Stimulated activated CD4-positive, alpha-beta T cell treated with anti-CD3 and anti-CD28 coated beads, Interleukin-12 subunit alpha, Interleukin-12 subunit beta, amount 100 ng/mL, for 48 hours (primary cell): ENCODE measurements at places on chromosomes 1 and 21.

- DNase-seq = no peak
These were observed 44.0 kb downstream of the VAV3 start for GRCh38 chr1:107920999-107921398.

GRCh38 chr1:169326956-169327268 lies 40.7 kb downstream of the NME7 start:
- DNase-seq = no peak

DNA sequence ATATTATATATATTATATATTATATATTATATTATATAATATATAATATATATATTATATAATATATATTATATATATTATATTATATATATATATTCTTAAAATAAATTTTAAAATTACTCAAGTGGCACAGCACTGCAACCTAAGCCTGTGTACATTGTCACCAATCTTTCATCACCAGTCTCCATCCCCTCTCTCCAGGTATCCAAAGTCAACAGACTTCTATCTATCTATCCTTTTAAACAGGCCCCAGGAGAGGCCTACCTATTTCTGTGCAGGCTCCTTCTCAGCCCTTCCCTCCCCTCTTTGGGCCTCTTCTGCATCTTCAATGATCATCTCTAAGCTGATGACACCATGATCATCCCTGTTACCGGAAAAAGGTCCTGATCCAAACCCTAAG lies 111.7 kb downstream of the RHOU start:
- DNase-seq = no peak

DNA sequence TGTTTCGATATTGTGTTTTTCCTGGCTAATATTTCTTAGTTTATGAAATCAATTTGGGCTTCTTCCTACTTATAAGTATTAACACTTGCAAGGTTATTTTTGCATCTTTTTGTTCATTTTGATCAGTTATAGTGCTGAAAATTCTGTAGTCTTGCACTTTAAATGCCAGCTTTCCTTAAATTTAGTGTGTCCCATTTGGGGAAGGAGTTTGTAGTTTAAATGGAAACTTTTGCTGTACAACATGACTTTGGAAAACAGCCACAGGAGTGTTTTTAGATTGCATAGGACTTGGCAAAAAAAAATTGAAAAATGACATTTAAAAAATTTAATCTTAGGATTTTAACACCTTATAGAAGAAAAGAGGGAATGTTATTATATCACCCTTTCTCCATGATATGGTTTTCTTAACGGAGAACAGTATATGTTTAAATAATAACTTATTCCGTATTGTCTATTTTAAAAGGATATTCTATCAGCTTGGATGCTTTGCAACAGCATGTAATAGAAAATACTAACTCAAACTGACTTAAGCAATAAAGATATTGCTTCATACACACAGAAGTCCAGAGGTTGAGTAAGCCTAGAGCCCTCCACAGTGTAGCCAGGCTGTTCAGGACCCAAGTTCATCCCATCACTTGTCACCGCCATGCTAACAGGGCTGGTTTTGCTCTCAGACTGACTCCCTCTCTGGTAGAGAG lies 53.8 kb downstream of the LYPLAL1 start:
- DNase-seq = no peak

- no peak for DNase-seq
These were observed 64.2 kb upstream of the RCC1 start for GRCh38 chr1:28441674-28442073.

GRCh38 chr1:13642306-13643004 lies 57.5 kb upstream of the PRDM2 start:
- no peak for DNase-seq

DNA sequence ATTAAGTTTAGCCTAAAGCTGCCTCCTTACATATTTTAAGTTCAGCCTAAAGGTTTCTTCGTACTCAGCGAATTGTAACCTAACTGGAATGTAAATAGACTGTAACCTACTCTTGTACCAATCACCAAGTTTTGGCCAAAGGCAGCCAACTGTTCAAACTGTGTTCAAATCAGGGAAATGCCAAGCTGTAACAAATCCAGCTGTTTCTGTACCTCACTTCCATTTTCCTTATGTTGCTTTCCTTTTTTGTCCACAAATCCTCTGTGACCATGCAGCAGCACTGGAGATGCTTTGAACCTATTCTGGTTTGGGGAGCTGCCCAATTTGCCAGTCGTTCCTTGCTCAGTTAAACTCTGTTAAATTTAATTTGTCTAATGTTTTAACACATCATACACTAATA lies 3.2 kb upstream of the APOBEC4 start:
- DNase-seq = no peak

GRCh38 chr1:65208563-65208973 lies 60.6 kb downstream of the AK4 start:
- DNase-seq = no peak

DNA sequence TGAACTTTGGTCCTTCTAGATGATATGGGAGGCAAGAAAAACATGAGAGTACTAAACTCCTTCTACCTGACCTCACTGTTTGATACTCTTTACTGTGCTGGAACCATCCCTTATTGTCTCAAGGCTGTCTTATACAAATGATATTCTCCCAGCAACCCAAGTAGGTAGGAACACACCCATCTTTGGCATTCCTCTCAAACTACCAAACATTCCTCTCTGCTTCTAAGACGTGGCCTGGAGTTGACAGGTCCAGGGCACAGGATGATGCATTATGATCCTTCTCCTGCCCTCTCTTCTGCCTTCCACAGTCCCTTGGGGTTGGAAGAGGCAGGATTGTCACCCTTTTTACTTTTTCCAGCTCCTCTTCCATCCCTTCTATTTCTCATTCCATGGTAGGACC lies 90.5 kb downstream of the SPATA17 start:
- DNase-seq = no peak

GRCh38 chr1:233224311-233224710 lies 71.2 kb downstream of the PCNX2 start:
- no peak for DNase-seq

GRCh38 chr1:36594023-36594422 lies 111.3 kb upstream of the CSF3R start:
- no peak for DNase-seq

DNA sequence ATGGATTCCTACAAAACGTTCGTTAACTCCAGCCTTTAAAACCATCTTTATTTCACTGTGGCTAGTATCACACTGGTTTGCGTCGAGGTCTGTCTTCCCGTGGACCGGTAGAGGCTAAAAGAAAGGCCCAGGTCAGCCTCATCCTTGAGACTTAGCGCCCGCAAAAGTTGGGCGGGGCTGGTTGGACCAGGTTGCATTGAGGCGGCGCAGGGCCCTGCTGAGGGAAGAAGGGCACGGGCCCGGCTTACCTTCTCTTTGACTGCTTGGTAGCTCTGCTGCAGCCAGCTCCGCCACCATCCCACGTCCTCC lies 455 bp downstream of the BSDC1 start:
- DNase-seq = no peak

DNA sequence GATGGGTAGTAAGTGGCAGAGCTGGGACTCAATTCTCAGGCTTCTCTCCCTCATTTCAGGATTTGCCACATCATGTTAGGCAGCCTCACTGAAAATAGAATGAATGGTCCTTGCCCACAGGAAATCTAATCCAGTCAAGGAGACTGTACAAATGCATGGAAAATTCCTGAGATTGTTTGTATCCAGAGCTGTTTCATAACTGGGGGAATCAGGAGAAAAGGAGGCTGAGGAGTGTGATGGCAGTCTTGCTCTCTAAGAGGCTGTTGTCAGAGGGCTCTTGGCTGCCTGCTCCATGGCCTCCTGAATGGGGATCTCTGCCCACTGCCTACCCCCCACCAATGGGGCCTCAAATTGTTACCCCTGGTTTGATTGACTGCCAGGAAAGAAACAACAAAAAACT lies 141.9 kb upstream of the TNR start:
- DNase-seq = no peak

DNA sequence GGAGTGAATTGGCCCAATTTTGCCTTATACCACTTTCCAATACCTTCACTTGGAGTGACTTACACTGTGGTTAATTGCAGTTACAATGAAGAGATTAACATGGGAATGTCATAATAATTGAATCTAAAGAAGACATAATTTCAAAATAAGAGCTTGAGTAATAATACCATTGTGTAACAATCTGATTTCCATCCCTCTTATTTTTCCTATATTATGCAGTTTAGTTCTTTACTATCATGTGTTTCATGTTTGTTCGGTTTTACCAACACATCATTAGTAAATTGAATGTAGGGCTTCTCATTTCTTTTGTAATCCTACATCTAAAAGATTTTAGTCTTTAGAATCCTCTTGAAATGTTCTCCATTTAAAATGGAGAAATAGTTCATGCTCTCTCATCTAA lies 19.2 kb upstream of the XPR1 start:
- DNase-seq = no peak

DNA sequence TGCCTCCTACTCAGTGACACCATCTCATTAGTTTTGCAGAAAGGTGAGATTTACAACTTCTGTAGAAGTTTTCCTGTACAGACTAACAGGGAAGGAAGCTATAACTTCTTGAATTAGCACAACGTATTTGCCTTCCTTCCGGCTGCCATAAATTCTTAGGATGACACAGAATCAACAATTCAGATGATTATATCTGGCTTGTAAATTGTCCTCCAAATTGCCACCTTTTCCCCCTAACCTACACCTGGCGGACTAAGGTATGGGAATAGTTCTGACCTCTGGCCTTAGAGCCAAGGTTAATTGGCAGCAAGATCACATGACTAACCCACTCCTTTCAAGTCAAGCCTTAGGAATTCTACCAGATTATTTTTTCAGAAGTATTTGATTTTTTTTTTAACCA lies 284.3 kb downstream of the LMO4 start:
- DNase-seq = no peak

- DNase-seq = no peak
These were observed 34.0 kb downstream of the ADAM30 start for GRCh38 chr1:119862276-119862675.

DNA sequence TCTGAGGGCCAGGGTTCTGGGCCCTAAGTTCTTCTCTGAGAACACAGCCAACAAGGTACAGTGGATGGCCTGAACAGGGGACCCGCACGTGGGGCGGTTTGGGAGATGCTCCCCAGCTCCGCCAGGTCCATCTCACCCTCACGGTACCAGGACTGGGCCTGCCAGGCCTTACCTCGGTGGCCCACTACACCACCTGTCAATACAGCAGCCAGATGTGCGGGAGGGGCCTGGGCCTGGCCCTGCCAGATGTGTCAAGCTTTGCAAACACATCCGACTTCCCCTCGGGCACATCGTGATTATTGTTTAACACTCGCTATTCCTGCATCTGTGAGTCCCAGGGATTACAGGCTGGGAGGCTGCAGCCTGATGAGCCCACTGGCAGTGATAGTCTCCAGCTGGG lies 122.4 kb downstream of the LACTBL1 start:
- DNase-seq = no peak

DNA sequence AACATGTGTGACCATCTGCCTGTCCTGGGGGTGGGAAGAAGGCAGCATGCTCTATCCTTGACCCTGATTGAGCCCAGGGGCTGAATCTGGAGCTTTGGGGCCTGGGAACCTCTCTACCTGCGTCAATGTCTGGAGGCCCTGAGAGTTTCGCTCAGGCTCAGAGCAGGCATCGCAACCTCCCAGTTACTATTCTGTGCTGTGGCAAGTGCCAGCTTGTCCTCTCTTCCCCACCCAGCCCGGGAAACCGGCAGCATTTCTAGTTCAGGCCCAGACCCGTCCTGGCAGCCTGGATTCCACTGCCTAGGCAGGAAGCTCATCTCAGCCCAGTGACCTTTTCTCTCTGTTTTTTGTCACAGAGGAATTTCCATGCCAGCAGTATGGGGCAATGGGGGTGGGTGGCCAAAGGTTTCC lies 10.0 kb upstream of the IRF6 start:
- no peak for DNase-seq

- DNase-seq = no peak
These were observed 123.7 kb downstream of the TOMM20 start for GRCh38 chr1:235004840-235005391.

DNA sequence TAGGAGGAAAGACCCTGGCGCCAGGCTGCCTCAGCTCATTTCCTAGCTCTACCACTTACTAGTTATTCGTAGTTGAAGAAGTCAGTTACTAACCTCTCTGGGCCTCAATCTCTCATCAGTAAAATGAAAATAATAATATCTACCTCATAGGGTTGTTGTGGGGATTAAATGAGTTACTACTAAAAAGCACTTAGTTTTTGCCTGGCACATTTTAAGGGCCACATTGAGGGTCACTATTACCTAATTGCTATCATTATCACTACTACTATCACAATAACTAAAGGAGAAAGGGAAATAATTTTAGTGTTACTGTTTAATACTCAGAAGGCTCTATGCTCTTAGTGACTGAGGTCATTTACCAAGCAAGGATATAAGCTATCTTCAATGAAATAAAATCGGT lies 25.0 kb downstream of the TRIT1 start:
- DNase-seq = no peak

- DNase-seq = no peak
These were observed 131.6 kb downstream of the AJAP1 start for GRCh38 chr1:4786055-4786454.

- DNase-seq = no peak
These were observed 47.8 kb upstream of the CCDC190 start for GRCh38 chr1:162908780-162909179.

DNA sequence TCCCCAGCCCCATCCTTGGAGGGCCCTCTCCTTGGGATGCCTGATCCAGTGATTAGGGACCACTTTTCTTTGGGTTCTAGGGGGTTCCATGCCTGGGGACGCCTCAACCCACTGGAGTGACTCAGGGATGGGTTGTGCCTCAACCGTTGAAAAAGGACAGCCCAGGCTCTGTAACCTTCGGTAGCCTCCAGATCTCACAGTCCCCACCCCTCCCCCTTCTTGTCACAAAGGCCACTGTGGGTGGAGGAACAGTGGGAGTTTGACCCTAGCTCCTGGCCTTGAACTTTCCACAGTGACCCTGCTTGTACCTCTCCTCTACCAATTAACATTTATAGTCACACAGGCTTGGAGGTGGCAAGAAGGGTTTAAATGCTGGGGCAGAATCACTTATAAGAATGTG lies 2.6 kb upstream of the RORC start:
- no peak for DNase-seq

DNA sequence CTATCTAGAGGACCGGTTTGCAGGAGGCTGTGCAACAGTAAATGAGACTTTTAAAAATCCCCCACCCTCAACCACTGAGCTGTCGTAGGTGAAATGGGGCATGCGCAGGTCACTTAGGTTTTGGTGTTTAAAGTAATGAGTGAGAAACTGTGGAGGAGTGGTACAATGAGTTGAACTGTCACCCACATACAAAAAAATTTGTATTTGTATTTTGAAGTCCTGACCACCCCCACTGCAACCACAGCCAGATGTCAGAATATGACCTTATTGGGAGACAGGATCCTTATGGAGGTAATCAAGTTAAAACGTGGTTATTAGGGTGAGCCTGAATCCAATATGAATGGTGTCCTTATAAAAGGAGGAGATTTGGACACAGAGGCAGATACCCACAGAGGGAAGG lies 1.6 kb upstream of the IRF6 start:
- DNase-seq = no peak

DNA sequence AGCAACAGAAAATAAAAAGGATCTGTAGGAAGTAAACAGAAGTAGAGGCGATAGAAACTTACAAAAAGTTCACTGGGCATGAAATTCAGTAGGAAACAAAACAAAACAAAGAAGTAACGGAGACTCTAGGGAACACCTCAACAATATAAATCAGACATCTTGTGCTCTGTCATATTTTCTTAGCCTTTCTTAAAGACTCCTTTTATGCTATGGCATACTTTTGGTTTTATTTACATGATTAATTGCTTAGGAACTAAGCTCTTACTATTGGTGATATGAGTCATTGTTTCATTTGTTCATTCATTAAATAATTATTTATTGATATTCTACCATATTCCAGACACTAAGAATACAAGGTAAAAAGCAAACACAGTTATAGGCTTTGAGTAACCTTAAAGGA lies 126.6 kb downstream of the KCNT2 start:
- DNase-seq = no peak
